ENCODE measurements at places on chromosomes 16 and 17.

DNA sequence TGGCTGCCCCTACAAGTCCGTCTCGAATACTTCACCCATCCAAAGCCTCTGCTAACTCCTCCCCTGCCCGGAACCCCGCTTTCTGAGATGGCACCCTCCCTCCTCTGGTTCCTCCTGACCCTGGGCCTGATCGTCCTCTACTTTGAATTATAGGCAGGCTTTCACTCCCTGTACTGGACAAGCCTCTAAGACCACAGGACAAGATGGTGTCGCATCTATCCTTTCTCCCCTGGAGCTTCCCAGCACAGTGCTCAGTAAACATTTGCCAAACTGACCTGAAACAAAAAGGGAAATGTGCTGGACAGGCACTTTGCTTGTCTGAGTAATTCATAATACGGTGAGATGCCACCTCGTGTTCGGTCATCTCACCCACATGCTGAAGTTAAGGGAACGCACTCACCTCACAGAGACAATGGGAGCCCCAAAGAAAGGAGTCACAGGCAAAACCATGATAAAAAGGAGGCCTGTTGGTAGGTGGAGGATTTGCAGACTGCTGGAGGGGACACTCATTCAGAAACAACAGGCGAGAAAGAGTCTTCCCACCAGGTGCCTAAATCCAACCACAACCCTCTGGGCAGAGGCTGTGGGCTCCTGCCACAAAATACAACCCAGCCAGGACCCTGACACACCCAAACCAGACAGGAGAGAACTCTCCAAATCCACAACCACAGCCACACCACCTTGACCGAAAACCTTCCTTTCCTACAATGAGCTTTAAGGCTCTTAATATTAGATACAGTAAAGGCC is 28.2 kb downstream of the SNN start:
- no peak for DNase-seq

GRCh38 chr16:66121466-66121865 is 245.0 kb upstream of the CDH5 start:
- no peak for DNase-seq

- no peak for DNase-seq
These were observed 56.0 kb downstream of the RAP1GAP2 start for GRCh38 chr17:2852221-2852620.

DNA sequence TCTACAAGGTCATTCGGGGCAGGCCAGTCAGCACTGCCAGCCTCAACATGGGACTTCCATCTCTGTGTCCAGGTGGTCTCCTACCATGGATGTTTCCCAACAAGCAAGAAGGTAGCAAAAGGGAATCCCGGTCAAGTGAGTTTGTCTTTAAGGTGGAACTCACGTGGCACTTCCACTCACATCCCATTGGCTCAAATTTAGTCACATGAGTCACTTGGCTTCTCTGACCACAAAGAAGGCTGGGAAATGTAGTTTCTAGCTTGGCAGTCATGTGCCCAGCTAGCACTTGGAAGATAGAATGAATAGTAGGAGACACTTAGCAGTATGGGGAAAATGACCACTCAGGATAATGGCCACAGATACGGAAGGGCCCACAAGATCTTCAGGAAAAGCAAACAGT is 106.6 kb downstream of the AIPL1 start:
- DNase-seq = no peak

DNA sequence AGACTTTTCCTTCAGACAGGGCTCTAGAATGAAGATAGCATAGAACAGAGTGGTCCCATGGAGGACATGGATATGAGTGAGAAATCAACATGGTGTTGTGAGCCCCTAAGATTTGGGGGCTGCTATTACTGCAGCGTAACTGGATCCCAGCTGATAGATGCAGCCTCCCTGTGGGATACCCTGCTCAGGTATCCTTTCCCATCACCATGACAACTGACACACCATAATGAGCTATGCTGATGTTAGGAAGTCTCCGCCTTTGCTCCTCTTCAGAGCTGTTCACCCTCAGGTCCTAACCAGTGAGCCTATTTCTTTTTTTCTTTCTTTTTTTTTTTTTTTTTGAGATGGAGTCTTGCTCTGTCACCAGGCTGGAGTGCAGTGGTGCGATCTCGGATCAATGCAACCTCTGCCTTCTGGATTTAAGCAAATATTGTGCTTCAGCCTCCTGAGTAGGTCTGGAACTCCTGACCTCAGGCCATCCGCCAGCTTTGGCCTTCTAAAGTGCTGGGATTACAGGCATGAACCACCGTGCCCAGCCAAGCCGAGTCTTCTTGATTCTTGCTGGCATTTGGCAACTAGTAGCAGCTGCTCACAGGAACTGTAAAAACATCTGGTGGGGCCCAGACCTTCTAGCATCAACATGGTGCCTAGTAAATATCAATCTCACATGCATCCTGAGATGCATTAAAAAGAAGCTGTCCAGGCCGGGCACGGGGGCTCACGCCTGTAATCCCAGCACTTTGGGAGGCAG is 17.1 kb downstream of the STX4 start:
- DNase-seq = no peak

DNA sequence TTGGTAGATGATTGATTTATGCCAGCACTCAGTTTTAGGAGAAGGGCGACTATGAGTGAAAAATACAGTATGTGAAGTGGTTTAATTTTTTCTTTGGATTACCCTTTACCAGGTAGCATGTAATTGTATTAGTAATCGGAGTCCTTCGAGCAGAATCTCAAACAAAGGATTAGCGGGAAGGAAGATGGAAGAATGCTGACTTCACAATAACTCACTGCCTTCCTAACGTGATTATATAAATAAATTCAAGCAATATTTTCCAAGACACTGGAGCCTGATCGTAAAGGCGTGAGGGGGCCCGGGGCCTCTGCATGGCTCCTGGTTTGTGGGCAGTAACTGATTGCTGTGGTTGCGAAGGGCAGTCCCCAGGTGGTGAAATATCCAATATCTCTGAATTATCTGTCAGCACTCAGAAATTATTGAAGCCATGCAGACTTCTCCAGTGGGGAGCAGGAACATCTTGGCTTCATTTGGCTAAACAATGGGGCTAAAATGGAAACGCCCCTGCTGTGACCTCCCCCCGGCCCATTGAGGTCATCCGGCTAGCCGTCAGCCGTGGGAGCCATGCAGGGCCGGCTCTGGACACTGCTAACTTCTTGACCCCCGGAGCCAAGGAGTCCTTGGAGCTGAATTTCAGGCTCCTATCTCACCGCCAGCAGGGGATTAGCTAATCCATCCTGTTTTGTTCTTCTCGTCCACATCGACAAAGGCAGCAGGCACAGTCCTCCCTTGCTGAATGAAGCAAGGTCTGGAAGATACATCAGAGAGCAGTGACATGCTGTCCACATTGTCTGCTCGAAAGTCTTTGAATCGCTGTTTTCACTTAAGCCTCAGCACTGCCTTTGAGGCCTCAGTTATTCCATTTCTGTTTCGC is 295.9 kb upstream of the N4BP1 start:
- no peak for DNase-seq

All from colonic mucosa (tissue), 4 donors.